ENCODE measurements at places on chromosomes 12 and 14. TPM values are rescaled to one million over a fixed set of nuclear protein-coding genes. Genes with fewer than 3 reads are reported as not detected.

Gene SLC7A7
- 7.1 TPM for polyA plus RNA-seq

DNA sequence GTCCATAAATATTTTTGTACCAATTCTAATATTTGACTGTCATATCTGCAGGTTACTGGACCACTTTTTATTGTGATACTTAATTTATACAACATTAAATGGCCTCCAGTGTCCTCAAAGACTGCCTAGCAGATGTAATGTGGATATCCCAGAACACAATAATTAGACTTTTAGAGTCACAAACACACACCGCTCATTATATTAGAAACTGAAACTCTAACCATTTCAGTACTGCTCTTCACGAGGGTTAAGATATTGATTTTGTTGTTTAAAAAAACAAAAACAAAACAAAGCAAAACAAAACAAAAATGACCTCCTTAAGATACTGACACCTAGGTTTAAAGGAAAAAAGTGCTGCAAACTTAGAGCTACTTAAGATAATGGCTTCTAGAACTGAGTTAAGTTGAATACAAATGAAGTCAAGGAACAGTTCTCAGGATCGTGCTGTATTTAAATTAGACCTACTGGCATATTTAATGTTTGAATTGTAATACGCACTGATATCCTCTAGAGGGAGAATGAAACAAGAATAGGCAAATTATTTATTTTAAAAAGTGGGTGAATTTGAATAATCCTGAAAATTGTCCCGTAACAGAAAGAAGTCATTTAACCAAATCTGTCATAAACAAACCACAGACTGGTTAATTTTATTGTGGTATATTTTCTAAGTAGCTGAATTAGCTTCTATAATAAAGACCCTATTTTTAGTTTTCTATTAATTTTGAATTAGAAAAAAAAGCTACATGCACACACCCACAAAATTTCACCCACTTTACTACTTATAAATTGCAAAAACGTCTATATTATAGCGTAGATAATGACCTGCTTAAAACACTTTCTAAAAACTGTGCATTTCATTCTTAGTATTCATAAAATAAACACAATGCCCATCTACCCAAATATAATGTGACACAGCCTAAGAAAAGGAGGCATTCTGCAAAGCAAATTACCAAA, 395.2 kb upstream of the DCN start:
- peak; percentile 65 for DNase-seq

Gene ZFYVE26
- polyA plus RNA-seq, result 9.1 TPM

DNA sequence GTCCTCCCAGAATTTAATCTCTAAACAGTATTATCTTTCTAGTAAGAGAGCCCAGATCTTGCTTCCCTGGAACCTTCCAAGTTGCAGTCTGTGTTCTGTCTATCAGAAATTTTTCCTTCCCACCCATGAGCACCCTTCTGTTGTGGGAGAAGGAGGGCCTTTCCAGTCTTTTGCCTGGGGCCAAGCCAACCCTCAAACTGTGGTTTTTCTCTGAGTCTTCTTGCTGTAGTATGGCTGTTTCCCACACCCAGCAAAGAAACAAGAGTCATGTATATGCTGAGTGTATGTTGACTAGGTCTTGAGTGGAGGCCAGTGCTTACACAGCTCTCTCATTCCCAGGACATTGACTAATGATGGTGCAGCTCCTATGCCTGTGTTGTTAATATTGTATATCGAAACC, 104.5 kb downstream of the TGFB3 start:
- DNase-seq, result peak; percentile 98

Gene C14orf180
- polyA plus RNA-seq, result not detected

DNA sequence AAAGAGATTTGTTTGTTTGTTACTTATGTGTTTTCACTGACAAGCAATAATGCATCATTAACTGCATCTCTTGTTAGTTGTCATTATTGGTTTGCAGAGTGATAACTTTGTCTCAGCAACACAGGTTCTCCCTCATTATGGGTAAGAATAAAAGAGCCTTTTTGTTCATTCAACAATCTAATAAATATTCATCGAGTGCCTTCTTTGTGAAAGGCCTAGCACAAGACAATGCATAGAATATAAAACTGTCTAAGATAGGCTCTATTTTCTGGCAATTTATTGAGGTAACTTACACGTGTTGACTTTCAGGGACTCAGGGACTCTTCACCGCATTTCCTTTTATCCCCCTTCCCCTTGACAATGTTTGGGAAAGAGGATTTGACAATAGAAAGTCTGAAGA, 95.5 kb upstream of the KRR1 start:
- no peak for DNase-seq

GRCh38 chr14:104151566-104152245, 13.3 kb downstream of the KIF26A start:
- no peak for DNase-seq

GRCh38 chr14:71175491-71175890, 268.2 kb downstream of the PCNX1 start:
- DNase-seq, result no peak

- DNase-seq, result no peak
Measured at GRCh38 chr12:46486588-46486987, 114.0 kb upstream of the SLC38A2 start.

Gene KCNMB4
- 0.66 TPM for polyA plus RNA-seq

GRCh38 chr12:51181558-51181957, 8.6 kb upstream of the TFCP2 start:
- no peak for DNase-seq

DNA sequence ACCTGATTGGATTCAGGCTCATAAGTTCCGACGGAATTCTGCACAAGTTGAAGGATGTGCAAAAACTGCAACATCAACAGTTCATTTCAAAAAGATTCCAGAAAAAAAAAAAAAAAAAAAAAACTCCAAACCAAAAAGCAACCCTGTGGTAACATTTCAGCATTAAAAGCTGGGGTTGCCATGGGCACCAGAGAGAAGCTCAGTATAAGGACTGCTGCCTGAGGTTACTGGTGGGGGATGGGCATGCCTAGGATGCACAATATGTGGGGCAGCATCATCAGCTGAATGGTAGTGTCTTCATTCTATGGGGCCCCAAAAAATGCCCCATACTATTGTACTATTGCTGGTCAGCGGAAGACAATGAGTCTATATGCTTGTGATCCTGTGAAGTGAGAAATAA, 44.7 kb downstream of the MBIP start:
- DNase-seq, result no peak

Gene MAPK1IP1L
- 103 TPM for polyA plus RNA-seq

DNA sequence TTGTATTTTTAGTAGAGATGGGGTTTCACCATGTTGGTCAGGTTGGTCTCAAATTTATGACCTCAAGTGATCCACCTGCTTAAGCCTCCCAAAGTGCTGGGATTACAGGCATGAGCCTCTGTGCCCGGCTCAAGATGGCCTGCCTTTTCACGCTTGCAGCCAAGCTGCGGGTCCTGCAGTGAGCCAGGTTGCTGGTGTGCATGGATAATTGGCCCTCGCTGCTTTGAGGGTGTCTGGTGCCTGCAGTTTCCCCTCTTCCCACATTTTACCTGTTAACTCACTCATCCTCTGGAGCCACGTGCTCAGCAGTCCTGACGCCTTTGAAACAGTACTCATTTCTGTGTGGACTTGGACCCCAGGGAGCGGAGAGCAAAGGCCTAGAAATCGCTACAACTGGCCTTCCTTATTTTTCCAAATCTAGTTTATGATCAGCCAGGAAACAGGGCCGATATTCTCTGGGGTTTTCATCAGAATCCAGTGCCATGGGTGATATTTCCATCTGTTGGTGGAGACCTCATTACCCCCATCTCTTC, 42.2 kb downstream of the TPCN1 start:
- no peak for DNase-seq

Gene ANKRD33
- not detected for polyA plus RNA-seq

DNA sequence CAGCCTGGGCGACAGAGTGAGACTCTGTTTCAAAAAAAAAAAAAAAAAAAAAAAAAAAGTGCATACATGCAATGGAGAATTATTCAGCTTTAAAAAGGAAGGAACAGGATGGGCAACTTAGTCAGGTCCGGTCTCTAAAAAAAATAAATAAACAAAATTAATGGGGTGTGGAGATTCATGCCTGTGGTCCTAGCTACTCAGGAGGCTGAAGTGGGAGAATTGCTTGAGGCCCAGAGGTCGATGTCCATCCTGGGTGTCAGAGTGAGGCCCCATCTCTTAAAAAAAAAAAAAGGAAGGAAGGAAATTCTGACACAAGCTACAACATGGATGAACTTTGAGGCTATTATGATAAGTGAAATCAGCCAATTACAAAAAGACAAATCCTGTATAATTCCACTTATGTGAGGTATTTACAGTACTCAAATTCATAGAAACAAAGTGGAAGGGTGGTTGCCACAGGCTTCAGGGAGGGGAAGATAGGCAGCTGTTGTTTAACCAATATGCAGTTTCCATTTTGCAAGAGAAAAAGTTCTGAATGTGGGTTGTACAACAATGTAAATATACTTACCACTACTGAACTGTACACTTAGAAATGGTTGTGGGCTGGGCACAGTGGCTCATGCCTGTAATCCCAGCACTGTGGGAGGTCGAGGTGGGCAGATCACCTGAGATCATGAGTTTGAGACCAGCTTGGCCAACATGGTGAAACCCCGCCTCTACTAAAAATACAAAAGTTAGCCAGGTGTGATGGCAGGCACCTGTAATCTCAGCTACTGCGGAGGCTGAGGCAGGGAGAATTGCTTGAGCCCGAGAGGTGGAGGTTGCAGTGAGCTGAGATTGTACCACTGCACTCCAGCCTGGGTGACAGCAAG, 12.3 kb upstream of the APOF start:
- no peak for DNase-seq

DNA sequence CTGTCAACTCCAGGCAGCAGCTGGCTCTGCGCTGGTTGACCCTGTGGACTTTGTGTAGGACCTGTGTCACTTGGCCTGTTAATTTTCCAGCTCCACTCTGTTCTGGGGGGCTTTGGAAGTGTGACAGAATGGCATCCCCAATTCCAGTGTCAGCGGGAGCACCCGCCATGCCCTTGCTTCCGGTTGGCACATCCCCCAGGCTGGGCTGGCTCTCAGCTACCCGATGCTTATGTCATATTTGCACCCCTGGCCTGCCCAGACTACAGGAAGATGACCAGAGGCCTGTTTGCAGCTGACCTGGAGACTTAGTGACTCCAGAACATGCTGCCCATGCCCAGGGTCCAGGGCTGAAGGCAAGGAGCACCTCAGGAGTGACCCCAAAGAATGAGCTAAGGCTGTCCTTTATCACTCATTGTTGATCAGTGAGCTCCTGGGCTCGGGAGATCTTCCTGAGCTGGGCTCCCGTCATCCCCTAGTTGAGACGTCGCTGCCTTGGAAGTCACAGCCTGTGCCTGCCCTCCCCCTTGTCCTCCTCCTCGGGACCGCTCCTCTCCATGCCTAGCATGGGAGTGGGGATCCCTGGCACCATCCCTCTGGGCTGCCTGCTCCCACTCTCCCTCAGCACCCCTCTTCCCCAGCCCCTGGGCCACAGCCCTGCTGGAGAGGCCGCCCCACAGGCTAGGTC, 163.4 kb upstream of the RTL1 start:
- no peak for DNase-seq

Gene PTGER2
- polyA plus RNA-seq, result 15.9 TPM

DNA sequence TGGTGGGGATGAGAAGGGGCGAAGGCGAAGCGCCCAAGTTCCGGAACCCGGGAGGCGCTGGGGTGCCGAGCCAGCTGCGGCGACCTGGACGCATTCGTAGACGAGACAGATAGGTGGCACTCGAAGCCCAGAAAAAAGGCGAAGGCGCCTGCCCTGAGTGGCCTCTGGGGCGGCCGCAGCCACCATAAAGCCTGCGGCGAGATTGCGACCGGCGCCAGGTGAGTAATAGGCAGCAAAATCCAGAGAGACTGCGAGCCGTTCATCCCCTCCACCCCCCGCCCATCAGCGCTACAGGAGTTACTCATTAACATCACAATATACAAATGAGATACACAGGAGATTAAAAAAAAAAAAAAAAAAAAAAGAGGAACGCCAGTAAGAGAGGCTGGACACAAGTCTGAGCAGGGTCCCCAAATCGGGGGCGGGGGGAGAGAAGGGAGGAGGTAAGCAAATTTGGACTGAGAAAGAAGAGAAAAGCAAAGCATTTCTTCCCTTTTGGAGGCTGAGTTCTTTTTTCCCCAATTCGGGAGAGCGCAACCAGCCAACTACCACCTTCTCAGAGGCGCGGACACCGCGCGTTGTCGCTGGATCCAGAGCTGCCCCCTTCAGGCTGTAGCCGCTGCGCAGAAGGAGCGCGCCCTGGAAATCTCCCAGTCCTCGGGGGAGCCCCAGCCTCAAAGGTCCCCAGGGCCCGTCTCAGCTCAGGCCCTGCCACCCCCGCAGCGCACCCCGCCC, 15.7 kb downstream of the TBX3 start:
- DNase-seq, result peak; percentile 79

Gene ALKBH1
- 12.5 TPM for polyA plus RNA-seq

GRCh38 chr12:43294916-43295315, 257.1 kb downstream of the ADAMTS20 start:
- DNase-seq, result peak; percentile 65

- no peak for DNase-seq
Measured at GRCh38 chr12:112796067-112796466, 4.5 kb downstream of the RPH3A start.

- DNase-seq, result peak; percentile 95
Measured at GRCh38 chr14:62409626-62410300, 635.5 kb downstream of the KCNH5 start.

GRCh38 chr12:99066726-99067125, 421.6 kb downstream of the APAF1 start:
- DNase-seq, result no peak

DNA sequence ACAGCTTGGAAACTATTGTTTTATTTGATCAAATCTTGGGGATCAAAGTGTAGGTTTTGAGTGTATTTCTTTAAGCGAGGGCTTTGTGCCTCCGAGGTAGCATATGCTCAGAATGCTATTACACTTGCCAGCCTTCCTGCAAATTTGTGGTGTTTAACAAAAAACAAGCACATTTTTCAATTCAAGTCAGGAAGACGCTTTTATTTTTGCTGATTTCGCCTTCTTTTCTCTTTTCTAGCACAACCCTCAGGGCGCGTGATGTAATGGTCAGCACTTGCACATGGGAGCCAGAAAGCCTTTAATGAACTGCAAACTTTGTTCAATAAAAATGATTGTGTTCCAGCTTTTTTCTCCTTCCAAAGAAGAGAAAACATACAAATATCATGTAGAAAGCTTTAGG, 466.5 kb downstream of the PRKD1 start:
- no peak for DNase-seq

Measured in fibroblast of lung (primary cell).